Left ventricle myocardium superior (tissue), 1 donor: ENCODE measurements at places on chromosomes 3 and 15.

- DNase-seq = peak; percentile 87
These were observed 65.5 kb downstream of the ADCY5 start for GRCh38 chr3:123383091-123384053.

GRCh38 chr3:43062564-43063040 is 43.3 kb downstream of the POMGNT2 start:
- DNase-seq = no peak

DNA sequence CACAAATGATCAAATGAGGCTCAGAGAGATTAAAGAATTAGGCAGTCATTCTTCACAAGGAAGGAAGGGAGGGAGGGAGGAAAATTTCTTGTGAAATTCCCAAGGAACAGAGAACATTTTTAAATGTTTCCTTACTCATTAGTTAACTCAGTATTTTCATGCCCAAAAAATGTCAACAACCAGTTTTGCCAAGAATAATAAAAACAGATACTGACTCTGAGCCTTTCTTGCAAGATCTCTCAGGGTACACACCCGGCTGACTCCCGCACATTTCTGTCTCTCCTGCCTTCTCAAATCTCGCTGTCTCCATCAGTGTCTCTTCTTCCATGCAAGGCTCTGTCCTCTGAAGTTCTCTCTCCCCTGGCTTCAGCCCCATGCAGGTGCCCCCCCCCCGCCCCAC is 265.9 kb downstream of the TJP1 start:
- no peak for DNase-seq

- no peak for DNase-seq
These were observed 253.7 kb upstream of the TGFBR2 start for GRCh38 chr3:30352410-30353318.
